Stimulated activated CD4-positive, alpha-beta T cell treated with anti-CD3 and anti-CD28 coated beads, Interleukin-2, amount 100 ng/mL, for 48 hours (primary cell): ENCODE measurements at places on chromosomes 5 and 9.

GRCh38 chr9:99244344-99245260 lies 22.5 kb downstream of the SEC61B start:
- DNase-seq, result no peak

- peak; percentile 5 for DNase-seq
These were observed 687 bp downstream of the LYSMD3 start for GRCh38 chr5:90528601-90529193.

GRCh38 chr9:72812559-72813111 lies 140.2 kb downstream of the ALDH1A1 start:
- no peak for DNase-seq

DNA sequence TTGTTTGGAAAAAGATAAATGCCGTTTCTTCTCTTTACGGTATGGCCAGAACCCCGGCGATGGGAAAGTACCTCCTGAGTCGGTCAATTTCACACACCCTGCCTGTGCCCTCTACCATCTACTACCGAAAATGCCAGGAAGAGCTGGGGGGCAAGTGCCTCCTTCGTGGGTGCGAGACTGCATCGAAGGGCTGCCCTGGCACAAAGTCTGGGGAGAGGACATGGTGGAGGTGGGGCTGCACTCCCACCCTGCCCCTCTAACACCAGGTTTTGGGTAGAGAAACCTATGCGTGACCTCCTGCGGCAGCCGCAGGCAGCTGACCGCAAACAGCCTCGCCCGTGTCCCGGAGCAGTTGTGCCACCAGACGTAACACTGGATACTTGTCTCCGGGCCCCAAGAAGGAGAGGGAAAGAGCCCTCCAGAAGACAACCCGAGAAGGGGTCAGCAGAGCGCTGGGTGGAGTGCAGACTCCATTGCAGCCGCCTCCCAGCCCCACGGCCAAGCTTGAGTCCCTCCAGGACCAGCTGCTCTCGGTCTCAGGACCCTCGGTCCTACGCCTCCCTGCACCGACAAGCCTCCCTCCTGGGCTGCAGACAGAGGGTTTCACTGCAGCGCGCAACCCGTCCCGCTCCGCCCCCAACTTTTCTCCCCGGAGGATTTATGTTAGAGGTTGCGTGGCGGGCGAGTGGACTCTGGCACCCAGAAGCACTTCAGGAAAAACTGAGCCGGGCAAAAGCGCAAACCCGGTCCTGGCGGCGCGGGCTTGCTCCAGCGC lies 823 bp upstream of the PRDM6 start:
- DNase-seq, result no peak

DNA sequence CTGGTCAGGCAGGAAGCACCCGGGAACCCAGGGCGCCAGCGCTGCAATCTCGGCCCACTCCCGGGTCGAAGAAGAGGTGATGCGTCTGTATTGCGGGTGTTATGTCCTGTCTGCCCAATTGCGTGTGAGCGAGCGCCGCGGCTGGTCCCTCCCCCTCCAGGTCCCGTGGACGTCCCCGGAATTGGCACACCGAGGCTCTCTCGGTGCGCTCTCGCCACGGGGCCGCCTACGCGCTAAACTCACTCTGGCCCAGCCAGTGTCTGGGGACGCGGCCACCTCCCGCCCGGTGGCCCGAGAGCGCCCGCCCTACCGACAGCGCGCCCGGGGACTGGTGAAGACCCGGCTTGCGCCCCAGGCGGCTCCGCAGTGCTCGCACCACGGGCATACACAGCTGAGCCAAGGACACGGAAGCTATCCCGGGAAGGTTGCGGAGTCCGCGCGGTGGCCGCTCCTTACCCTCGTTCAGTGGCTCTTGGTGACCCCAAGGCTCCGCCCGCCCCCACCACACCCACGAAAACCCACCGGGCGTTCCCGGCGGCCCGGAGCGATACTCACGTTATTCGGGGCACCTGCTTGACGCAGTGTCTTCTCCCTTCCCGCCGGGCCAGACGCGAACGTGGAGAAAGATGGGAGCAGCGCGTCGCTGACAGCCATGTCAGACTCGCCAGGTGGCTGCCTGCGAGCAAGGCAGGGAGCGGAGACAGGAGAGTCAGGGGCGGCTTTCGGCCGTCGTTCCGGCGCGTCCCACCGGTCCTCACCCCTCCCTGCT lies 1.0 kb downstream of the KLF4 start:
- no peak for DNase-seq
